ENCODE measurements at places on chromosomes 6 and 20.

DNA sequence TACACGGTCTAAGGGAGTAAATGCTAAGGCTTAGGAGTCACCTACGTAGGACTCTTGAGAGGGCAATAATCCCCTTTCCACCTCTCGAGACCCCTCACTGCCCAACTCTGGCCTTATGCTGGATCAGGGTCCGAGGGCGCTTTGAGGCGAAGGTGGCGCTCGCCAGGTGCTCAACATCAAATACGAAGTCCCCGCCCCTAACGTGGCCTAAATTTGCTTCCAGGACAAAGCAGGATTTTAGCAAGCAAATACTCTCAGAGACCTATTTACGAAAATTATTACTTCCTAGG is 406 bp upstream of the TRIM26 start:
- DNase-seq: no peak

DNA sequence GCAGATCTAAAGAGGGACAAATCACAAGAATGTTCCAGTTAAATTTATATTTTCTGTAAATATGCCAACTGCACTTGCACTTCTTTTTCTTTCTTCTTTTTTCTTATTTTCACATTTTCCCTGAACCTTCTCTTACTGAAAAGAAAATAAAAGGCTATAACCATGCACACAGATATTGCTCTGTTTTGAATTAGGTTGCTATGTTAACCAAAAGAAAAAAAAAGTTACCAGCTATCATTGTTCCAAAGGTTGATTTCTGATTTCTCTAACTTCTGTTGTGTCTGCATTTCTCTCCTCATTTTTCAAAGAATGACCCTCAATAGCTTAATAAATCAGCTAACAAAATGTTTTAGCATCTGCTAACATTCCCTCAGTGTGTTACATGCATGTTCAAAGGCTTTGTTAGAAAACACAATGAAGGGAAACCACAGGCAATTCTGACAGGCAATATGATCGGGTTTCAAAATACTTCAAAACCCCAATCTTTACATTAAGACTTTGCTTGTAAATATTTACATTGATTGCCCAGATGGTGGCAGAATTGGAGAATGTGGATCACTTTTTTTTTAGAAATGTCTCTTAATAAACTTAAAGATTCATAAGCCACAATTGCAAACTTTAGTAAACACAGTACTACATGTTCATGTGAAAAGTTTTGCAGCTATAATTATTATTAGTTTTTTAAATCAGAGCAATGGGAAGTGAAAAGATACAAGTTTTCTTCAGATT is 928.3 kb upstream of the FLRT3 start:
- DNase-seq: peak; percentile 17

DNA sequence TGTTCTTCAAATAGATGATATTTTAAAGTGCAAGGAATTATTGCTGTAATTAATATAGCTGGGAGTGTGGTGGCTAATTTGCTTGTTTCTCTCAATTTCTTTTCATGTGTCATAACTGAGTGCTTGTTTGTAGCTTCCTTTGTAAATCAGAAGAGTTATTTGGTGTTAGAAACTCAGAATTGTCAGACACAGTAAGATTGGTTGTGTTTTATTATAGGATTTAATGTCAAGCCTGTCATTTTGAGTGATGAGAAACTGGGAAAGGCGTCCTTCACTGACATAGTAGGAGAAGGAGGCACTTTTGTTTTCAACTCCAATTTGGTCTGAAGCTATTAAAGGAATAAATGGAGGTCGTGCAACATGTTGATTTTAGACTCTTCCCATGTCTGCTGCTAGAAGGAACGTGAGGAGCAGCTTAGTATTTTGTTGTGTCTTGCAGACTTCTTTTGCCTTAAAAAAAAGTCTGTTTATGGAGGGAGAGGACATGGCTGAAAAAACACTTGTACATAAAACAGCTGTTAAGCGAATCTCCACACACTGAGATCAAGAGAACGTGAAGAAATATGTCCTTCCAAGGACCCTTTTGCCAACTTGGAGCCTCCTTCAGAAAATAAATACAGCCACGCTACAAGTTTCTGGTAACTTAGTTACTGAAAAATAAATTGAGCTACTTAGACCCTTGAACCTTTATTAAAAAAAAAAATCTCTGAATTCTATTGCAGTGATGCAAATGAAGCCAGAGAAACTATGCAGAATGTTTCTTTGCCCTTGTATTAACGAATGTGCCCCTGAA is 59.5 kb downstream of the BMP6 start:
- DNase-seq: no peak

DNA sequence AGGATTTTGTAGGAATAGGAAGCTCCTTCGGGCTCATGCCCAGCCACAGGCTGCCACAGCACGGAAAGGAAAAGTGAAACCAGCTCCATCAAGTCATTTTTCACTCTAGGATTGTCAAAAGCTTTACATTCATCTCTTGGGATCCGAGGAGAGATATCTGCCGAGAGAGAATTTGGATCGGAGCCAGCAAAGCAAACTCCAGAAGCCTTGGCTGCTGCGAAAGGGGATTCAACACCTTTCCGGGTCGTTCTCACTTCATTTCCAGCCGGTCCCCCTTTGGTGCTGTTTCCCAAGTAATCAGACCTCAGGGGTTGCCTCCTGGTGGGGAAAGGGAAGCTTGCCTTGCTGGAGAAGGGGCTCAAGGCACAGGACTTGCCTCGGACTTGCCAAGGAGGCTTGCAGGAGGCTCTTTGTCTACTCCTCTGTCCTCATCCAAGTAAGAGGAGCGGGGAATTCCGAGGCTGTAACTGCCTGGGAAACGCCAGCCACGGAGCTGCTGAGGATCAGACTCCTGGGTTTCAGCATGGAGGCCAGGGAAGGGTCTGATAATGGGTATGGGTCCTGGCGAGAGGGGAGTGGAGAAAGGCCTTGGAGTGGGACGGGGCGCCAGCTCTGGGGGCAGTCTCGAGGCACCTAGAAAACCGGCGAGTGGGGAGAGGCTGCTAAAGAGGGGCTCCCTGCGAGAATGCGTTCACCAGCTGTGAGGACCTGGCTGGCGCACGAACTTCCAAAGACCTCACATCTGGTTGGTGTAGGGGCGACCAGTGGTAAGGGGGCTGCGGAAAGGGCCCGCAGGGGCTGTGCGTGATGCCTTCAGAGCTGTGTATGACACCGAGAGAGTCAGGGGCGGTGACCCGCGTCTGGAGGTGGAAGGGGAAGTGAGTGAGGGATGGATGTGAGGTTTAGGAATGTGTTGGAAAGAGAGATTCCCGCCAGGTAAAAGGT is 702 bp downstream of the ETV7 start:
- DNase-seq: peak; percentile 53

All from epithelial cell of esophagus (primary cell).